Stimulated activated CD4-positive, alpha-beta T cell treated with anti-CD3 and anti-CD28 coated beads, Interleukin-4, amount 100 ng/mL, for 48 hours (primary cell): ENCODE measurements at places on chromosomes 5 and 9.

DNA sequence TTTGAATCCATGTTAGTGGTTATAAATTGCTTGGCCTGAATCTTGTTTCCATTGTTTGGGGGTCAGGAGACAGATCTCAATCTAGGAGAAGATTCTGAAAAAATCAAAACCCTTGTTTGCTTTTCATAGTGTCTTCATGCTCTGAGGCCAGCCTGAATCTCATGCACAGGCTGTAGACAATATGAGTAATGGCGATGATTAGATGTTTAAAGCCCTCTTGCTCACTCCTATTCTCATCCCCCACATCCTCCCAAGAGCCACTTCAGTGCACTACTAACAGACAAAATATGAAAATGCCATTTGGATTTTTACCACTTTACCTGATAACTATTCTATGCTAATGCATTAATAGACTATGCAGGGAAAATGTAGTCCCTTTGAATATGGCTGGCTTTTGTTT lies 129.4 kb downstream of the NUDT12 start:
- no peak for DNase-seq

DNA sequence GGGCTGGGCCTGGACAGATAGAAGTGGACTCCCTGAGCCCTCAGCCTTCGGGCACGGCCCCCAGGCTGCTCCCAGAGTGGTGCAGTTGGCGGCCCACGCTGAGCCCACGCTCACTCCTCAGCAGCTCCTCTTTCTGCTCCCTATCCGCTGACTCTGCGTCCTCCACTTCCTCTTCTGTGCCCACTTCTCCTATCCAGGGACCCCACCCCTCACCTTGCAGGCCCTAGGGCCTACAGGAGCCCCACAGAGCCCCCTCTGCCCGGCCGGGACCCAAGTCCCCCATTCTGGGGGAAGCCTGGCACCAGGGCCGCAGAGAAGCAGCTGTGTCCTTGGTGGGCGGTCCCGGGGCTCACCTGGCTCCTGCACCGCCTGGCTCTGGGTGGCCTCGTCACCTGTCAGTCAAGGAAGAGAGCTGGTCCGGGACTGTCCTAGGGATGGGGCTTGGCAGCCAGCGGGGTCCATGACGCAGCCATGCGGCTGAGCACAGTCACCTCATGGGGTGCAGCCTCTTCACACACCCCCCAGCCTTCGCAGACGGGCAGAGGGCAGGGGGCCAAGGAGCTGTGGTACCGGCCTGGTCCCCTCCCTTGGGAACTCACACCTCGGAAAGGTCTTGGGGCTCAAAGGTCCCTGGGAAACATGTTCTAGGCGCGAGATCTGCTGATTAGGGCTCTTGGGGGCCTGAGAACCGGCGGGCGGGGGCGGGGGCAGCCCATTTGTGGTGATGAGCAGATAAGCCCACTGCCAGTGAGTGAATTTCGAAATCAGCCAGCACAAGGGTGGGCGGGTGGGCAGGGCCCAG lies 5.4 kb upstream of the NRARP start:
- no peak for DNase-seq

- no peak for DNase-seq
Measured at GRCh38 chr5:112641515-112642110, 96.1 kb upstream of the APC start.

- no peak for DNase-seq
Measured at GRCh38 chr5:158942217-158942616, 157.5 kb downstream of the EBF1 start.

DNA sequence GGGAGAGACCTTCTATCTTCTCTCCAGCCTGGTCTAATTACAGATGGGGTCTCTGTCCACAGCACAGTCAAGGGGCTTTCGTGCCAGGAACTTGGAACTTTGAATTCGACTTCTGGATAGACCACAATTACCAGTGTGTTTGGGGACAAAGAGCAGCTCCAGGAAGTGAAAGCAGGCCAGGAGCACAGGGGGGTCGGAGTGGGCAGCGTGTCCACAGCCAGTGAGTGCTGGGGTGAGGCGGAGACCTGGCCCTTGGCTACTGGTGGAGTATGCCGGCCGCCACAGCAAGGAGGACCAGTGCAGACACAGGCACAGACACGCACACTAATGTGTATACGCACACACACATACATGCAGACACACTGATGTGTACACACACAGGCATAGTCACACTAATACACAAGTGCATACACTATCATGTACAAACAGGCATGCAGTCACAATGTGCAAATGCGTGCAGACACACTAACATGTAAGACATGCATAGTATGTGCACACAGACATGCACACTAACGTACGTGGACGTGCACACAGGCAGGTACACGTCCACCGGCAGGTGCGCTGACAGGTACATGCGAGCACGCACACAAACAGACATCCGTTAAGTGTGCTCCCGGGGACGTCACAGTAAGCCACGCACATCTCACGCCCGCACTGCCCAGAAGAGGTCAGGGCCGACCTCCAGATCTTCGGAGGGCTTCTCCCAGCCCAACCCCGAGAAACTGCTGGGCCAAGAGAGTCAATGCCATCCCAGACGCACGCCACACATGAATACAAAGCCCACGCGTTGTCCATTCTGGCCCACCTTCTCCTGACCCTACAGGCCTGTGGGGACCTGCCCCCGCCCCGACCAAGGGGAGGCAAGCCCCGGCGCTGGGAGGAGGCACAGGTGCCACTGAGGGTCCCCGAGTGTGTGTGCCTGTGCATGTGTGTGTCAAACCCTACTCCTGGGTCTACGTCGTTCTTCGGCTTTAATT lies 46.5 kb downstream of the NKD2 start:
- DNase-seq, result no peak

DNA sequence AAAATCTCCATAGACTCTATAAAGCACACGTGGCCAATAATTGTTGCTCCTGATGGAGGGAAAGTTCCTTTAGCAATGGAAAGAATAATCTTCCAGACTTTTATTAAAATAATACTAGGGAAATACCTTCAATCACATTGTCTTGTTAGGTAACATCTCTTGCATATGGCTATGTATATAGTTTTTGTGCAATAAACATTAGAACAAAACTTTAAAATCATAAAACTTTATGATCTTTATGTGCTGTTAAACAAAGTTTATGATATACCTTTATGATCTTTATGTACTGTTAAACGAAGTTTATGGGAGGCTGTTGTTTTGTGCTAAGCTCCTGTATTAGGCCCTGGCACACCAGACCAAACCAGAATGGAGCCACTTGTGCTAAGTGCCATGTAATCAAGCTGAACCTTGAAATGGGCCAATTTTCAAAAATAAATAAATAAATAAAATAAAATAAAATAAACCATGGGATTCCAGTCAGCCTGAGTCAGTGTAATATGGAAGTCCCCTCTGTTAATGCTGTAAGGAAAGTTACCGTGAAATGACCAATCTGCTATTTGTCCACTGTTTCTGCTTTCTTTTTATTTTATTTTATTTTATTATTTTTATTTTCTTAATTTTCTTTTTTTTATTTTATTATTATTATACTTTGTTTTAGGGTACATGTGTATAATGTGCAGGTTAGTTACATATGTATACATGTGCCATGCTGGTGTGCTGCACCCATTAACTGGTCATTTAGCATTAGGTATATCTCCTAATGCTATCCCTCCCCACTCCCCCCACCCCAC lies 431.3 kb downstream of the SPATA31D1 start:
- DNase-seq, result no peak

DNA sequence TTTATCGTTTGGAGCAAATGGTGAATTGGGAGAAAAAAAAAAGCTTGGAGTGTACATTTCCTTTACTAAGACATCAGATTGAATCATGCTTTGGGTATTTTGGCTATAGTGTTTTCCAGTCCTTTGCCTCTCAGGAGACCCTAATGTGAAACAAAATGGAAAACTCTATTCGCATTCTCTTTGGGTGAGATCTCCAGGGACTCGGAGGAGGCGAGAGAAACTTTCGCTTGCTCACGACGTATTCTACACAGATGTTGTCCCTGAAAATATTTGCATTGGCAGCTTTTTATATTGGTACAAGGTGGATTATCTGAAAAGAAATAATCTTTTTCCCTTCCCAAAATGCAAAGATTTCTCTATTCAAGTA lies 1240.1 kb upstream of the WWC1 start:
- no peak for DNase-seq

GRCh38 chr5:172849606-172850453 lies 15.8 kb downstream of the ERGIC1 start:
- DNase-seq, result no peak

DNA sequence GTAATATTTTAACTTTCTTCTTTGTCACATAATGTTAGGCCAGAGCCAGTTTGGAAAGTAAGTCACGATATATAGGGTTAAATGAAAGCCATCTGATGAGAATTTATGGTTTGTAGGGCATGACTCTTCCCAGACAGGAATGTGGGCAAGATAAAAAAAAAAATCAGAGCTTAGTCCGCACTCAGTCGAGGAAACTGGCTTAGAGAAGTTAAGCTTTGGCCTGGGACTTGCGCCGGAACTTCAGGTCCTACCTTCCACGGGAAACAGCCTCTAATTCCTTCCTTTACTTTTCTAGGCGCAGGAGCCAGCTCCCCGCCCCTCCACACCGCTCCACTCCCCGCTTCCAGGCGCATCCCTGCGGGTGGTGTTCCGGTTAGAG lies 475 bp downstream of the DDX31 start:
- no peak for DNase-seq

DNA sequence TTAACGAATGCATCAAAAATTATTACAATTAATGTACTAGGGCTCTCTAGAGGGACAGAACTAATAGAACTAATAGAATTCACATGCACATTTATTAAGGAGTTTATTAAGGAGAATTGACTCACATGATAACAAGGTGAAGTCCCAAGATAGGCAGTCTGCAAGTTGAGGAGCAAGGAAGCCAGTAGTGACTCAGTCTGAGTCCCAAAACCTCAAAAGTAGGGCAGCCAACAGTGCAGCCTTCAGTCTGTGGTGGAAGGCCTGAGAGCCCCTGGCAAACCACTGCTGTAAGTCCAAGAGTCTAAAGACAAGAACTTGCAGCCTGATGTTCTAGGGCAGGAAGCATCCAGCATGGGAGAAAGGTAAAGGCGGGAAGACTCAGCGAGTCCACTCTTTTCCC lies 633.8 kb downstream of the SEMA5A start:
- DNase-seq, result no peak

- no peak for DNase-seq
Measured at GRCh38 chr5:177997319-177997670, 1.3 kb upstream of the PROP1 start.

DNA sequence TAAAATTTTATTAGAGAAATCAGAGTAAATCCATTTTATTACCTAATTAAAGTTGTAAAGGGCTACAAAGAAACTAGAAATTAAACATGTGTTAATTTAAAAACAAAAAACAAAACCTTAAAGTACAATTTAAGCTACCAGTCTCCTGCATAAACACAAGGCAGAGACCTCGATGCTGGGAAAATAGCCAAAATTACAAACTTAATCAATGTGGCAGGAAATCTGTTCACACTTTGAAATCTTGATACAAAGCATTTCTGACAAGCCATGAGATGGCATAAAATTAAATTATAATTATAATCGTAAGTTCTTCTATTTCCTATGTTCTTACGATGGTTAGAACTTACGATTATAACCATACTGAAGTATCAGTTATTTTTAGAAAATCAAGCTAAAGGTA lies 158.0 kb upstream of the FREM1 start:
- DNase-seq, result no peak

GRCh38 chr9:81374459-81375186 lies 314.7 kb downstream of the TLE1 start:
- no peak for DNase-seq

- DNase-seq, result no peak
Measured at GRCh38 chr5:33524476-33524875, 83.7 kb downstream of the TARS1 start.

- no peak for DNase-seq
Measured at GRCh38 chr5:39176759-39177630, 42.4 kb downstream of the FYB1 start.

DNA sequence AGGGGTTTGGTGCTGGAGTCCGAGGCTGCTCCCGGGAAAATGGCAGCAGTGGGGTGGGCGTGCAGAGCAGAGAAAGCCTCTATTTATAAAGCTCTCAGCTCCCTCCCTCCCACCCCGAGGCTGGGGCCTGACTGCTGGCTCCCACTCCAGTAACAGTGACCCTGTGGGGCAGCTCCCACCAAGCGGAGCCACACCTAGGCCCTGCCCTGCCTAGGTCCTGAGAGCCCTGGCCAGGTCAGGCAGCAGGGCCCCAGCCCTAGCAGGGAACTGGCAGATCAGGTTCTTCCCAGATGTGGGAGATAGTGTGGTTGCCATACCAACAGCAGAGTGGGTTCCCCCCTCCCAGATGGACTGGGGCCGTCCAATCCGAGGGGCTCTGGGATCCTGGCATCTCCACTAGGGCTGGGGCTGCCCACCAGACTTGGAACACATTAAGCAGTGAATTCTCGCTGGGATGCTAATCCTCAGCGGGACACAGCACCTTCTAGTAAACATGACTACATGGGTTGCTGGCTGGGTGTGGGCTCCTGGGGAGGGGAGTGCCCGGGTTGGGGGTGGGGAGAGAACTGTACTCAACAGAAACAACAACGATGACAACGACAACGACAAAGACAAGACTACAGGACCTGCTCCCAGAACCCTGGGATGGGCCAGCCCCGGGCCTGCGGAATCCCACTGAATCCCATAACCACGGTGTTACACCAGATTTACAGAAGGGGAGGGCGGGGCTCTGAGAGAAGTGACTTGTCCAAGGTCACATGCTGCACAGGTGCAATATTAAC lies 1.5 kb downstream of the SH3GLB2 start:
- DNase-seq, result no peak

GRCh38 chr5:34835664-34836063 lies 3.3 kb upstream of the TTC23L start:
- DNase-seq, result no peak

DNA sequence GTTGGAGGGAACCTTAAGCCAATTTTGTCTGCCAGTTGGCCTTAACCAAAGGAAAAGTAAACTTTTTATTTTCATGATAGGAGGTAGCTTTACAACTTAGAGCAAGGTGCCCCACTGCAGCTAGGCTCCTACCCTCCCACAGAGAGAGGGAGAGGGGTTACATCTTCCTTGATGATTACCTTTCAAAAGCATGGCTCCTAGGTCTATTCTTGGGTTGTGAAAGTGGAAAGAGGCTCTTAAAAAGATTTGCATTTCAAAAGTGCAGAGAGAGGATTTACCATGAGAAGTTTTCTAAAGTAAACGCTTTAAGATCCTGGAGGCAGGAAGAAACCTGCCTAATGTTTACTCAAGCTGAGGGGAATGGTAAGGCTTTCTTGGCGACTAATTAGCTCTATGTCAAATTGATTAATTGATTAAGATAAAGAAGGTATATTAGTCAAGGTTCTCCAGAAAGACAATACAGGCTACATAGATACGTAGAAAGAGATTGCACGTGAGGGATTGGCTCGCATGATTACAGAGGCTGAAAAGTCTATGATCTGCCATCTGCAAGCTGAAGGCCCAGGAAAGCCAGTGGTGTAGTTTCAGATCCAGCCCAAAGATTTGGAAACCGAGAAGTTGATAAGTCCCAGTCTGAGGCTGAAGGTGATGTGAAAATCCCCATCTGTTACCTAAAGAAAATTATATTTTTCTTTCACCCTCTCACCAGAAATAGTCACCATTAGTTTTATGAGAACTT lies 333.8 kb upstream of the CTNND2 start:
- no peak for DNase-seq

GRCh38 chr9:121225240-121225639 lies 23.6 kb upstream of the RAB14 start:
- DNase-seq, result no peak

- DNase-seq, result no peak
Measured at GRCh38 chr5:22986281-22986680, 133.1 kb upstream of the CDH12 start.
